ENCODE measurements at places on chromosomes 7 and 10. TPM values are rescaled to one million over a fixed set of nuclear protein-coding genes. Genes with fewer than 3 reads are reported as not detected.

GRCh38 chr7:86747698-86748097 lies 104.0 kb downstream of the GRM3 start:
- no peak for DNase-seq

Gene FKBP9
- 831 TPM for total RNA-seq

- peak; percentile 91 for DNase-seq
These were observed 632.6 kb downstream of the KCNMA1 start for GRCh38 chr10:77004917-77005564.

GRCh38 chr7:159023206-159023605 lies 121.5 kb downstream of the VIPR2 start:
- DNase-seq, result no peak

Gene FAM53B
- total RNA-seq, result 11.0 TPM

- no peak for DNase-seq
These were observed 297.4 kb upstream of the PCDH15 start for GRCh38 chr10:55098452-55098851.

GRCh38 chr7:5590596-5591277 lies 167.1 kb upstream of the TNRC18 start:
- DNase-seq, result no peak

DNA sequence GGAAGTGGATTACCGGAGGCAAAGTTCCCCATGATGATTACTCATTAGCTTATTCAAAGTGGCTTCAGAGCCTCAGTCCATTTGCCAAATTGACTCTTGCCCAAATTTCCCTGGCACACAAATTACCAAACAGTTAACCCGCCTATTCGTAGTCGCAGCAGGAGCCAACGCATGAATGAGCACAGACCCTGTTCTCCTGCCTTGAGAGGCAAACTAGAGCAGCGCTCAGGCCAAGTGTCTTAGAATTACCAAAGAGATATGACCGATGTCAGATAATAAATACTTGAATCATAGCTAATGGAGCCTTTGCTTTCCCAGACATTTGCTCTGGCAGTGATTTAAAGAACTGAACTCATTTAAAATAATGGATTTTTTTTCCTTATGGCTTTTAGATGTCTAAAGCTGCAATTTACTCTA lies 64.9 kb downstream of the CTTNBP2 start:
- peak; percentile 88 for DNase-seq

Gene CPA2
- total RNA-seq, result not detected

DNA sequence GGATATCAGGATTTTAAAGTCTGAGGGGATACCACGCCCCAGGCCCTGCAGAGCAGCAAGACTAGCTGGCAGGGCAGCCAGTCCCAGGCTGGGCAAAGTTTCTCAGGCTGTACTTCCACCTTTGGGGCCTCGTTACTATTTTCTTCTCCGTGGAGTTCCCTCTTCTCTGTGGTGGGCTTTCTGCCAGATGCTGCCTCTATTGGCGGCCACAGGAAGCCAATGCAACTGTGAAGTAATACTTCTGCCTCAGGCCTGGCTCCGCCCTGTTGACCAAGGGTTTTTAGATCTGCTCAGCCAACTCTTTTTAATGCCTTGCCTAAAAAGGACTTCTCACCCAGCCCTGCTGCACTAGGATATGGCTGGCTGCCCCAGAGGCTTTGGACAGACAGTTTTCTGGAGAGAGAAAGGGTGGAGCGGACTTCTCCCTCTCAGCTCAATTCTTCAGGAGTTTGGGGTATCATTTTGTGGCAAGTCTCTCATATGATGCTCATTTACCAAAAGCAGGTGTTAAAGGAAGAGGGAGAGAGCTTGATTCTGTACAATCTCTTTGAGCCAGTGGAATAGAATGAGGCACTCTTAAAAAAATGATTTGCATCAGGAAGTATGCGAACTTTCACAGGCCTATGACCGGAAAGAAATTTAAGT lies 67.4 kb downstream of the HHEX start:
- DNase-seq, result peak; percentile 97

DNA sequence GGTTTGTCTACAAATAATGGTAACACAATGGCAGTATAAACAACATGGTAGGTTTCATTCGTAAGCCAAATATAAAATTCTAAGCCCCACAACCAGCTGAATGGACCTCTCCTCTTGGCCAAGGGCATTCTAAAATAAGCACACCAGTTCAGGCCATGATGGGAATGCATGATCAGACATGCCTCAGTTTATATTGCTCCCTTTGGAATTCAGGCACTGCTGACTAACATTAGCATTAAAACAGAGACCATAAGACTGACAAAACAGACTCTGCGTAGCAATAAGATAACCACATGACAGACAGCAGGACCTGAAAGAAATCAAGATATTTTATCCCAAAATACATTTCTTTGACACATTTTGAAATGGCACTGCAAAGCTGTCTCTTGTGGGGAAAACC lies 125.8 kb downstream of the FAM107B start:
- no peak for DNase-seq

GRCh38 chr7:146319629-146320028 lies 203.0 kb downstream of the CNTNAP2 start:
- no peak for DNase-seq

DNA sequence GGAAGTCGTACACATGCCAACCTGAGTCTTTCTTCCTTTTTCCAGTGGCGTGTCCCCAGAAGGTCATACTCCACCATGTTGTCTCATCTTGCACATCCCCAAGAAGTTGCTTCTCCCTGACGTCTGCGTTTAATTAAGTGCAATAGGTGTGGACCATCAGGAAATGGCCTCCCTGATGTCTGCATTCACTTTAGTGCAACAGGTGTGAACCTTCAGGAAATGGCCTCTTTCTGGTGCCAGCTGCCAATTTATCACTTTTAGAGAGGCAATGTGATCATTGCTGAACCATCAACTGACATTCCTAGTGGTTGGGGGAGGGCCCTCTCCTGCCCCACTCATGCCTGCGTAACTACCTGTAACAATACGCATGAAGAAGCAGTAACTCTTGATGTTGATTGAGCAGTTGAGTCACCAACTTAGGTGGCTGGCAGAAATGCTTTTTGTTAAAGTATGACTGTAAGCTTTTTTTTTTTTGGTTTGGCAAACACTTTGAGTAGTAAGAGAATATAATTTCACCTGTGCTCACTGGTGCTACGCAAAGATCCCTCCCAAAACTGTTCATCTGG lies 25.8 kb downstream of the SCIN start:
- no peak for DNase-seq

DNA sequence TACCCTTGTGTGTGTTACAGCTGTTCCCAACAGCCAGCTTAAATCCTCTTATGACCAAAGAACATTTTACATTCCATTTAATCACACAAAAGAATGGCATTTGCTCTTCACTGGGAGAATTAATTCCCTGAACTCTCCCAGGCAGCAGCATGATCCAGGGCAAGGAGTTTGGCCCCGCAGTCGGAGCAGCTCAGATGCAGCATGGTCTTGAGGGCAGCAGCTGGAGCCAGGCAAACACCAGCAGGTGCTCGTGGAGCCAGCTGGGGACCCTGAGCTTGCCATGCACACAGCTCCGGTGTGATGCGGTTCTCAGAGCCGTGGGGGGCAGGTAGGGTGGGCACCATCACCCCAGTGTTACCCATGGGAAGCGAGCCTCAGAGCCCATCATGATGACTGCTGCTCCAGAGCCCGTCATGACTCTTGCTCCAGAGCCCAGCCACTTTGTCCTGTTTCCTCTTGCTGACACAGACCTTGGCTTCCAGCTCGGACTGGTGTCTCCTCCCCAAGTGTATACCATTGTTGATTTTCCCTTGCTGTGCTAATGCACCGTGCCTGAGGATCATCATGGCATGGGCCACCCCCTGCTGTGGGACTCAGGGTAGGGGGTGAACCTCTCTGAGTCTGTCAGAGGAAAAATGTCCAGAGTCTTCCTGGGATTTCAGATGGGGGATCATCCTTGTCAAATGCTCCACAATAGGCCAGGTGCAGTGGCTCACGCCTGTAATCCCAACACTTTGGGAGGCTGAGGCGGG lies 75.8 kb downstream of the ZRANB1 start:
- no peak for DNase-seq

Gene NODAL
- not detected for total RNA-seq

DNA sequence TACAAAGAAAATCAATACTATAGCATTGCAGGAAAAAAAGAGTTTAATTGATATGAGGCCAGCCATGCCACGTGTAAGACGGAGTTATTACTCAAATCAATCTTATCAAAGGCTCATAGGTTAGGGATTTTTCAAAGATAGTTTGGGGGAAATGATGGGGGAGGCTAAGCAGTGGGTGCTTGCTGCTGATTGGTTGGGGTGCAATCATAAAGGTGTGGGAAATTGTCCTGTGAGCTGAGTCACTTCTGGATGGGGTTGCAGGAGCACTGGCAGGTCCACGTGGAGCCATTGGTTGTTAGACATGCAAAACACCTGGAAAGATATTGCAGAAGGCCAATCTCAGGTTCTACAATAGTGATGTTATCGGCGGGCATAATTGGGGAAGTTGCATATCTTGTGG lies 319.2 kb upstream of the COBL start:
- no peak for DNase-seq

DNA sequence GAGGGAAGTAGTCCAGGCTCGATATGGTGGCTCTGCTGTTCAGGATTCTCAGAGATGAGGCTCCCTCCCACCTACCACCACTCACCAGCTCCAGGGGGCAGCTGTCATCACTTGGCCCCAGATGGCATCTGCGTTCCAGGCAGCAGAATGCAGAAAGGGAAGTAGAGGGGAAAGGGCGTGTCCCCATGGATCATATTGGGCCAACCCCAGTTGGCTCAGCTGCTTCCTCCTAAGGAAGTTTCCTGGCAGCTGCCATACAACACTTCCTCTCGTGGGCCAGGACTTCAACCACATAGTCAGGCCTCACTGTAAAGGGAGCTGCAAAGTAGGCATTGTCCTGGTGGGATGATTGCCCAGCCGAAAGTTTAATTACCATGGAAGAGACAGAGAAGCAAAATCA lies 1.6 kb upstream of the TEX36 start:
- no peak for DNase-seq

DNA sequence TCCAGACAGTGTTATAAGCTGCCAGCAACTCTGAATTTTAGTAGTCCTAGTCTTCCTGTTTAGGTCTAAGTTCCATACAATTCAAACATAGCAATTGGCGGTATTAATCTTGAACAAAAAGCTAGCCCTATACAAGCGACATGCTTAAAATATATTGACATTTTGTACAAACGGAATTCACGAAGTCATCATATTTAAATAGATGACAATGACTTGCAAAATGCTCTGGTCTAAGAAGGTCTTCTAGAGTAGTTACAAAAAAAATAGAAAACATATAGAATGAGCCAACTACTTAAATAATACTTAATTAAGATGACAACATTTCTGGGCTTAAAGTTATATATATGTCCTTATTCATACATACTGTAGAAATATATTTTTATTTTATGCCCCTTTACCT lies 446.6 kb downstream of the ANKRD7 start:
- DNase-seq, result no peak

DNA sequence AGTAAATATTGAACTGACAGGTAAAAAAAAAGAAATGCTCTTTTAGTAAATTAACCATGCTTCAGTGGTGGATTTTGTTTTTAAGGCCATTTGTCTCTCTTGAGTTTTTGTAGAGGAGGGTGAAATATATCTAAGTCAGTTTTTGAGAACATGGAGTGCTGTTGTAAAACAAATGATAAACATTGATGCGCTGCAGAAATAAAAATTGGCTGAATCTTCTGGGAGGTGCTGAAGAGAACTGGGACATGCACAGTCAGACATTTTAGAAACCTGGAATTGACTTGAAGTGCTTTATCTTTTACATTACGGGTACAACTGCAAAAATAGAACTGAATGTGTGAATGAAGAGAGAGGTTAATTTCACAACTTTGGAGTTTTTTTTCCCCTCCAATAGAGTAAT lies 203.0 kb upstream of the HDAC9 start:
- DNase-seq, result no peak

- peak; percentile 17 for DNase-seq
These were observed 26.5 kb upstream of the TOMM7 start for GRCh38 chr7:22849172-22849571.

Gene CCL24
- not detected for total RNA-seq

DNA sequence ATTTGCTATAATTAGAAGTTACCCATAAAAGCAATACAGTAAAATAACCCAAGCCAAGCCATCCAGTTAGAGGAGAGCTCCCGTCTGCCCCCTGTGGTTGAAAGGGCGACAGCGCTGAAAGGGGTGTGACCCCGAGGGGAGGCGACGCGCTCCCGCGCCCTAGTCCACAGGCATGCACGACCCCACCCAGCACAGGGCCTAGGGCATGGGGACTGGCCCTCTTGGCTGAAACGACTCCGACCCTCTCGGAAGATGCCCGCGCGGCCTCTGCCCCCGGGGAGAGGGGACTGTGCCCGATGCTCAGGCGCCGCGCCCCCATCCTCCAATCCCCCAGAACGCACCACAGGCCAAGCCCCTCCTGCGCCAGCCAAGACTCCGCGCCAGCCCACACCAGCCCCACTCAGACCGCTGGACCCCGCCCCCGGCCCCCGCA lies 64.0 kb downstream of the CSGALNACT2 start:
- no peak for DNase-seq

DNA sequence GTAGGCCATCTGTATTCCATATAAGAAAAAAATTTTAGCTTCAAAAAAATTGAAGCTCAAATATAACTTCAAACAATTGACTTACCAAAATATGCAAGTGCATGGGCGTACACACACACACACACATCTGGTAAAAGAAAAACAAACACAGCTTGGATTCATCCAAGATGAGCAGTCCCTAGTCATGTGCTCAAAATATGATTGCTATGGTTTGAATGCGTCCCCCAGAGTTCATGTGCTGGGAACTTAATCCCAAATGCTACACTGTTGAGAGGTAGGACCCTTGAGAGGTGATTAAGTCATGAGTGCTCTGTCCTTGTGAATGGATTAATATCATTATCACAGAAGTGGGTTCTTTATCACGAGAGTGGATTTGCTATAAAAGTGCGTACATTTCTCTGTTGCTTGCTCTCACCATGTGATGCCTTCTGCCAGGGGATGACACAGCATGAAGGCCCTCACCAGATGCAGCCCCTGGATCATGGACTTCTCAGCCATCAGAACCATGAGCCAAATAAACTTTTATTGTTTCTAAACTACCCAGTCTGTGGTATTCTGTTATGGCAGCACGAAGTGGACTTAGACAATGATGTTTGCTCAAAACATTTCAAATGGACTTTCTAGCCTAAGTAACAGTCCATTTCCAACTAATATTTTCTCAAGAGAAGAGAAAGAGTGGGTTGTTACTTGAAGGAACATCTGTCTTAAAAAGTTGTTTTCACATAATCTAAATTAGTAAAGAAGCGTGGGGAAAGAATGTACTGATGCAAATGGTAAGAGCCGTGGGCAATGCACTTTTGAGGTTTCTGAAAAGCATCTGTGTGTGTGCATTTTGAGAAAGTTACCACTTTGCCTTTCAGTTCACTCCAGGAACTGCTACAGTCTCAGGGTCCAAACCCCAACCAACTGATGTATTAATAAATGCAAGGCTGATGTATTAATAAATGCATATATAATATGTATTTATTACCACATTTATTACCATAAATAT lies 15.1 kb upstream of the SVIL start:
- peak; percentile 65 for DNase-seq

- no peak for DNase-seq
These were observed 188.0 kb downstream of the PDE1C start for GRCh38 chr7:31882187-31882586.

DNA sequence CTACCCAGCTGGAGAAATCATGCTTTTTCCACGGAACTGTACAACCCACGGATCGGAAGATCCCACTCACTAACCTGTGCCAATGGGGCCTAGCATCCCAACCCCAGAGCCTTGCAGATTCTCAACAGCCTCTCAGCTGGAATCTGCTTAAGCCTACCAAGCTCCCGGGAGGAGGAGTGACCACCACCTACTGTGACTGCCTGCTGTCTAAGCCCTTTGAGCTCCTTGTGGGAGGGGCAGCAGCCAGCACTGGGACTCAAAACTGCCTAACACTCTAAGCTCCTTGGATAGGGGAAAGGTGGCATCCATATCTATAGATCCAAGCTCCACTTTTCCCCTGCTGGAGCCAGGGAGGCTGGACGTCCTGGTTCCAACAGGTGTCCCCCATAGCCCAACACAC lies 254.4 kb upstream of the CNTNAP2 start:
- no peak for DNase-seq

All from fibroblast of the aortic adventitia (primary cell).